ENCODE measurements at places on chromosomes 16 and 17.

DNA sequence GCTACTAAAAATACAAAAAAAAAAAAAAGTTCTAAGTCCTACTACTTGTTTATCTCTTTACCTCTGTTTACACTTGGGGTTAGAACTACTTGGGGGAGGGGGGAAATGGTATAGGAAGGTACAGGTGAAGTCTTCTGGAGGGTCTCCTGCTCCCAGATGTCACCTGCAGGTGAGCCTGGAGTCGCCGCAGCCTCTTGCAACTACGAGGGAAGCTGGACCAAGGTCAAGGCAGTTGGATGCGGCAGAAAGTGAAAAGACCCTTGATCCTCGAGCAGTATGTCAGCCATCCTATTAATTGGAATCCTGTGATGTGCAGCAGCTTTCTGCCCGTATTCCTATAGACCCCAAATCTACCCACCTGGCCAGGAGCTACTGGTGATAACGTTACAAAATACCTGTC, 33.0 kb downstream of the HAPSTR1 start:
- DNase-seq, result no peak

GRCh38 chr17:67177732-67178131, 67.3 kb downstream of the HELZ start:
- no peak for DNase-seq

DNA sequence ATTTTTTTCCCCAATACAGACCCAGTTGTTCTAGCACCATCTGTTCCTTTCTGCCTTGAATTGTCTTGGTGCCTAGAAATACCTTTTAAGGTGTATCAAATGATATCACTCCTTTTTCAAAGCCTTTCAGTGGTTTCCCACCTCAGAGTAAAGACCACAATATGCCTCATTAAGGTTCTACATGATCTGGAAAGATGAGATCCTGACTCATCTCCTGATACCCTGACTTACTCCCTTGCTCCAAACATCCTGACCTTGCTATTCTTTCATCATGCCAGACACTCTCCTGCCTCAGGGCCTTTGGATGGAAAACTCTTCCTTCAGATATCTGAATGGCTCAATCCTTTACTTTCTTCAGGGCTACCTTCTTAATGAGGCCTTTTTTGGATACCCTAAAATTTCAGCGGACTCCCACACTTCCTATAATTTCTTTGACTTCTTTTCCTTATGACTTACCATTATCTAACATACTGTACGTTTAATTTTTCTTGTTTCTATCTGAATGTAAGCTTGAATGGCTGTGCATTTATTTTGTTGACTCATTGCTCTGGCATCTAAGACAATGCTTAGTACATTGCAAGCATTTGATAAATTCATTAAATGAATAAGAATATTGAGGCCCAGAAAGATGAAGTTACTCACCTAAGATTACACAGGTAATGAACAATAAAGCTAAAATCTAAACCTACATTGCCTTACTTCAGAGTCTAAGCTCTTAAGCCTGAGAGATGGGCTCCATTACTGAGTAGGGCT, 19.2 kb downstream of the FLOT2 start:
- DNase-seq, result no peak

GRCh38 chr17:71869841-71870545, 250.8 kb upstream of the SOX9 start:
- DNase-seq, result no peak

GRCh38 chr17:44132275-44132821, 8.9 kb upstream of the HDAC5 start:
- no peak for DNase-seq

GRCh38 chr17:74917430-74917829, 5.6 kb downstream of the USH1G start:
- no peak for DNase-seq

GRCh38 chr17:78112518-78113471, 15.8 kb downstream of the TMC6 start:
- peak; percentile 69 for DNase-seq

GRCh38 chr16:21227866-21228265, 5.6 kb upstream of the ANKS4B start:
- no peak for DNase-seq

DNA sequence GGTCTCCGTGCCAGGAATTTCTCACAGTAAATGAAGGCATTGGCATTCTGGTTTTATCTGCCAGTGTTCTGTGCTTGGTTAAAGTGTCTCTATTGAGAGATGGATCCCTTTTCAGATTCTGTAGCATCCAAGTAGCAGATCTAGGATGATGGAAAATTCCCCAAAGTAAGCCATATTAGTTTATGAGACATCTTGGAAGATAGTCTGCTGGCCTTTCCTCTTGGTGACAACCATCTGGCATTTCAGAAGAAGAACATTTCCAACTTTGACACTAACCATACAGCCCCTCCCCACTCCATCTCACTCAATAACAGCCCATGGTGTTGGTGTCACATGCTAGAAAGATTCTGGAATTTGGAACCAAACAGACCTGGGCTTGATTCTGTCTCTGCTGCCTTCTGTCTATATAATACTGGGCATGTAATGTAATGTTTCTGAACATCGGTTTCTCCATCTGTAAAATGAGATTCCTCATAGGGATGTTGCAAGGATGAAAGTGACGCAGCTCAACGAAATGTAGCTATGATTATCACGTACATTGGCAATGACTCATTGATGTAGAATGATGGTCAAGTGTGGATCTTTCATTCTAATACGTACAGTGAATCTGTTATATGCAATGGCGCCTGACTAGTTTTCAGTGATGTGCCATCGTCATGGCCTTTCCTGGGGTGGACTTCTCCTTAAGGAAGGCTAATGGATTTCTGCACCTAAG, 32.6 kb upstream of the PIRT start:
- no peak for DNase-seq

- DNase-seq, result no peak
Measured at GRCh38 chr16:23856251-23856709, 20.5 kb downstream of the PRKCB start.

GRCh38 chr16:81843683-81844082, 64.6 kb downstream of the PLCG2 start:
- DNase-seq, result no peak

DNA sequence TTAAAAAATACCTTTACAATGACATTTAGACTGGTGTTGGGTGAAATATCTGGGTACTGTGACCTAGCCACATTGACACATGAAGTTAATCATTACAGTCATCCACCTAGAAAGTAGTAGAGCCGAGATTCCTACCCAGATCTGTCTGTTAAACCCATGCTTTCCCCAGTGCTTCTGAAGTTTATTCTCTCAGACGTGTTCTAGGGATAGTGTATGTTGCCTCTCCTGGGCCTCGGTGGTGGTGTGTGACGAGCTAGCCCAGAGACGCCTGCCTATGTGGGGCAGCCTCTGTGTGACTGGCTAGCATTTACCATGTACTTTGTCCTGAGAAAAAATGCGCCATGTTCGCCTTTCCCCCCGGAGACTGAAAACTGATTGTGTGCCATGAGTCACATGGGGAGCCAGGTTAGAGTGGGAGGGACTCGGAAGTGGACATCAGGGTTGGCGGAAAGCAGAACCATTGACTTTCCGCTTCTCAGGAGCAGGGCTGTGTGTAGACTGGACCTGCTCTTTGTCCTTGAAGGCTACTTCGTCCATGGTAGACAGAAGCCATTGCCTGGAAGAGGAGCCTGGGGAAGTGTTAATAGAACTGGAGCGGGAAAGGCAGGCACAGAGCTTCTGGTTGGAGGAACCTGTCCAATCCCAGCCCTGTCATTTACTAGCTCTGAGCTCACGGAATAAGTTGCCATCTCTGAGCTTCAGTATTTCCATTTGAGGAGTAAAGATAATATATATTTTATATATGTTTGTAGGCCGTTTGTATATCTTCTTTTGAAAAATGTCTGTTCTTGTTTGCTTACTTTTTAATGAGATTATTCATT, 235.5 kb downstream of the SNX29 start:
- no peak for DNase-seq

Data from activated CD4-positive, alpha-beta T cell treated with anti-CD3 and anti-CD28 coated beads for 24 hours (primary cell).